ENCODE measurements at places on chromosomes 1 and 21.

DNA sequence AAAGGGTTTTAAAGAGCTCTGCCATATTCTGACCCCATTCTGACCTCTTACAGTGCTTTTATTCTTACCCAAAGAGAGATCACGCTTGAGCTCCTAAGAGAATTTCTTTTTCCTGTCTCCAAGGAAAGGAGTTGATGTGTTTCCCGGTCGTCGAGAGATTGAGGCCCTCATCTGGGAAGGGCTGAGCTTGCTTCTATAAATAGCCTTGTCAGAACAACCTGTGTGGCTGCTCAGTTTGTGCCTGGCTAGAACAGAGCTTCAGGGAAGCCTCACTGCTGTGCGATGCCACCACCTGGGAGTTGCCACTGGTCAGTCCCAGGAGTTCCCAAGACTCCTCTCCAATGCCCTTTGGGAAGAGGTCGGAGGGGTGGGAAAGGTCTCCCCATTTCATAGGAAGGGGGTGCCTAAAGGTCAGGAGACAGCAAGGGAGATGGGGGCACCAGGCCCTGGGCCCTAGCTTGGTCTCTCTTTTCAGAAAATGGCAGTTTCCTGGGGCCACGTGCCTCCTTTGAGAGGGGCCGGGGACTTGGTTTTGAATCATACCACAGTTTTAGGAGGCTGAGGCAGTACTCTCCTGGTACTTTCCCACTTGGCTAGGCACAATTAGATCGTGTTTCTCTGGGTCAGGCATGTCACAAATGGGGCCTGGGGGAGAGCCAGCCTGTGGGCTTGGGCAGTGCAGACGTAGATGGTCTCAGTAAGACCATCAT is 52.1 kb downstream of the EIF2D start:
- DNase-seq: no peak

DNA sequence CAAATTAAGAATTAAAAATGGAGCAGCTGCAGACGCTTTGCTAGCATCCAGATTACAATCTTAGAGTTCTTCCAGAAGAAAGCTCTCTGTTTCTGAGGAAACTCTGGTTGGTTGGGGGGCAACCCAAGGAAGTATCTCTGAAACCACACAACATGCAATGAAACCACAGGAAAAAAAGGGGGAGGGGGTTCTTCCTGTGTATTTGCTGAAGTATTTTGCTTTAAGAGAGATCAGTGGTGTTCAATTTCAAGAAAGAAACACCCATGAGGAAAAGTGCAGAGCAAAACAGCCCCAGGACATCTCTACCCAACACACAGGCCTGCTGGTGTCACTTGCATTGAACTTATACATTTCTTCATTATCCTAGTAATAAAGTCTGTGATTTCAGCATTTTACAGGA is 19.7 kb upstream of the TIAM1 start:
- no peak for DNase-seq

DNA sequence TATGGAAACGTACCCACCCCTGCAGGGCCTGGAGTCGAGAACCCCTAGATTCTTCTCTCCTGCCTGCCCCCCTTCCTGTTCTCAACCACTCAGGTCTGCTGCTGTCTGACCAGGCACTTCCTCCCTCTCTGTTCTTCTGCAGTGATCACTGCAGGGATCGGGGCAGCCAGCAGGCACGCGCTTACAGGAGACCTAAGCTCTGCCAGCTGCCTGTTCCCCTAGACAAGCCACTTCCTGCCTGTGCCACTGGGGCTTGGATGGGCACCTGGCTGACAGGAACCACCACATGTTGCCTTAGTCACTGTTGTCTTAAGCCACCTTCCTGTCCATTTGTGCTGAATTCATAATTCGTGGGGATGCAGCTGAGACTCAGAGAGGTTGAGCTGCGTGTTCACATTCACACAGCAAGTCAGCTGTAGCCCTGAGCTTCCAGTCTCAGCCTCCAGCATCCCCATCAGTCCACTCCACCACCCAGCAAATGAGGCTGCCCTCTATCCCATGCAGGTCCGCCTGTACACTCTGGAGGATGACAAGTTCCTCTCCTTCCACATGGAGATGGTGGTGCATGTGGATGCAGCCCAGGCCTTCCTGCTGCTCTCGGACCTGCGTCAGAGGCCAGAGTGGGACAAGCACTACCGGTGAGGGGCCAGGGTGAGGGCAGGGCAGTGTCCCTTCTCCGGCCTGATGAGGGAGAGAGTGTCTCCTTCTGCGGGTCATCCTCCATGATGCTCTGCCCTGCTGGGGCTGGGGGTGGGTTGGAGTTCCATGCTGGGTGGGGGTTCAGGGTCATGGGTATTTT is 18.6 kb downstream of the FAM151A start:
- DNase-seq: peak; percentile 51

GRCh38 chr1:164510435-164510834 is 48.5 kb upstream of the PBX1 start:
- no peak for DNase-seq

DNA sequence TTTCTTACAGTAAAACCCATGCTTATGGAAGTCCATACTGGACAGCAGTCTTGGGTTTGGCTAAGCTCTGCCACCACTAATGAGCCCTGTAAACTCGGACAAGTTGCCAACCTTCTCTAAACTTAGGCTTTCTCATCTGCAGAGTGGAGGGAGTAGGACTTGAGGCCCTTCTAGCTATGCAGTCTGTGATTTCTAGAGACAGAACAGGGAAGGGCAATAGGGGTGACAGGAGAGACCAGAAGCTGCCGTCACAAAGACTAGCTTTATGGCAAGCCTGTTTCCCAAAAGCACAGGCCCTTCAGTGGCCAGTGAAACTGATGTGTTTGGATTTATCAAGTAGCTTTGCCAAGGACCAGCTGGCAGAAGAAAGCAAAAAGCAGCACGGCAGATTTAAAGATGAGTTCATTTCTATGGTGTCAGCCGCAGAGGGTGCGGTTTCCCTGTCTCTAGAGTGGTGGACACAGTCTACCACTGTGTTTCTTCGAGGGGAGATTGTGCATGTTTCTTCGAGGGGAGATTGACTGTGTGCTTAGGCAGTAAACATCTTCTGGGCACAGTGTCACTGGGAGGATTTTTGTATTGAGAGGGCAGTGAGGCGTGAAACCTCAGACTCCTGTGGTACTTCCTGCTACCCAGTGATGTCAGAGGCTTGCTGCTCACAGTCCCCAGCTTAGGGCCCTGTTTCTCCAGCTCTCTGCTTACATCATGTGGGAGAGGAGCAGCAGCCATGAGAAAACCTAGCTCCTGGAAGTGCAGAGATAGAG is 119.0 kb downstream of the ROR1 start:
- peak; percentile 94 for DNase-seq

DNA sequence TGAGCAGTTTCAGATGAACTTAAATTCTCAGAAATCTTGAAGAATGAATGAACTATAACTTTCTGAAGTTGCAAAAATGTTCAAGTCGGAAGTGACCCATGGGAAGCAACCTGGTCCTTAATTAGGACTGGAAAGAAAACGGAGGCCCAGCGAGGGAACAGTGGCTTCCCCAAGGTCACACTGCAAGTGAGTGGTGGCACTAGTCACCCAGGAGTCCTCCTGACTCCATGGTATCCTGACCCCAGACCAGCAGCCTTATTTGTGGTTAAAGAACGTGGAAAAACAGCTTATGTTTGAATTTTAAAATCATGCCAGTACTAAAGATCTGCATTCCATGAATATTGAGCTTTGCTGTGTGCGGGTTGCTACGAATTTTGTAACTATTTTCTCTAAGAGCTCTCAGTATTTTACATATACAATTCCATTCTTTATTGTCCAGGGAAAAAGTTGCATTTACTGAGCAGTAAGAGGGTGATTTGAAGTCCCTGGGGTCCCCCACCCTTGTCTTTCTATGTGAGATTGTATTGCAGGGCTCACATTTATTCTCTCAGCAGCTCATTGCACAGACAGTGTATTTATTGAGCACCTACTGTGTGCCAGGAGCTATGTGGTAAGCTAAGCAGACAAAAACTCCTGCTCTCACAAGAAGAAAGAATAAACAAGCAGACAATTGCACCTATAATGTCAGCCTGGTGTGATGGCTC is 61.6 kb upstream of the ATP5PO start:
- DNase-seq: no peak

Measured in Daoy (cell line).